ENCODE measurements at places on chromosomes 1 and 21. TPM values are rescaled to one million over a fixed set of nuclear protein-coding genes. Genes with fewer than 3 reads are reported as not detected.

The FABP3 gene
- total RNA-seq: not detected

The DMBX1 gene
- total RNA-seq: not detected

The AMY1B gene
- total RNA-seq: not detected

The MUL1 gene
- 23.4 TPM for total RNA-seq

The PTGS2 gene
- 17.6 TPM for total RNA-seq

DNA sequence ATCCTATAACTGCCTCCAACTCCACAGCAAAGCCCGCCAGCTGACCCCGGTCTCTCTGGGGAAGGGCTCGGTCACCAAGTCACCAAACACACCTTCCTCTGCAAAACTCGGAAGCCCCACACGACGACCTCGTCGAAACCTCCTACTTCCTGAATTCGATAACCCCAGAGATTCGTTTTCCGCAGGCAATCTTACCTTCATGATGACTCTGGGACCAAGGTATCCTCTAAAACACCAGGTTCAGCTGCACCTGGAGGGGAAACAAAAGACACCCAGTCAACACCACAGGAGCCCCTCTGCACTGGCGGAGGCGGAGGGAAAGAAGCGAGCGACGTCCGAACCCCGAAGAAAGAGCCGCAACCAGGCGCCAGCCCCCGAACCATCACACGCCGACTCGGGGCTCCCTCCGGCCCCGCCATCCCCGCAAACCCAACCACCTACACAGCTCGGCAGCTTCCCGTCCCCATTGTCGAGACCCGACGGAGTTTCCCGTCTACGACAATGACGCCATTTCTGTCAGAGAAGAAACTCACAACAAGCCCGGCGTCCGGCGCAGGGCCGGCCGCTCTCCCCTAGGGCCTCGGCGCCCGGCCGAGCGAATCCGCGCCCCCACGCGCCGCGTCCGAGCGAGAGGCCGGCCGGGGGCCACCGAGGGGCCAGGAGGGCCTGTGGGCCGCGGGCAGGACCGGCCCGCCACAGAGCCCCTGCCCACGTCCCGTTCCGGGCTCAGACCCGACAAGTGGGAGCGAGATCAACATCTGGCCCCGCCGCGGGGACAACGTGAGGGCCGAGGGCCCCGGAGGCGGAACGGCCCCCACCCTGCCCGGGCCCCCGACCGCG lies 1.0 kb downstream of the ARID4B start:
- DNase-seq: peak; percentile 51

DNA sequence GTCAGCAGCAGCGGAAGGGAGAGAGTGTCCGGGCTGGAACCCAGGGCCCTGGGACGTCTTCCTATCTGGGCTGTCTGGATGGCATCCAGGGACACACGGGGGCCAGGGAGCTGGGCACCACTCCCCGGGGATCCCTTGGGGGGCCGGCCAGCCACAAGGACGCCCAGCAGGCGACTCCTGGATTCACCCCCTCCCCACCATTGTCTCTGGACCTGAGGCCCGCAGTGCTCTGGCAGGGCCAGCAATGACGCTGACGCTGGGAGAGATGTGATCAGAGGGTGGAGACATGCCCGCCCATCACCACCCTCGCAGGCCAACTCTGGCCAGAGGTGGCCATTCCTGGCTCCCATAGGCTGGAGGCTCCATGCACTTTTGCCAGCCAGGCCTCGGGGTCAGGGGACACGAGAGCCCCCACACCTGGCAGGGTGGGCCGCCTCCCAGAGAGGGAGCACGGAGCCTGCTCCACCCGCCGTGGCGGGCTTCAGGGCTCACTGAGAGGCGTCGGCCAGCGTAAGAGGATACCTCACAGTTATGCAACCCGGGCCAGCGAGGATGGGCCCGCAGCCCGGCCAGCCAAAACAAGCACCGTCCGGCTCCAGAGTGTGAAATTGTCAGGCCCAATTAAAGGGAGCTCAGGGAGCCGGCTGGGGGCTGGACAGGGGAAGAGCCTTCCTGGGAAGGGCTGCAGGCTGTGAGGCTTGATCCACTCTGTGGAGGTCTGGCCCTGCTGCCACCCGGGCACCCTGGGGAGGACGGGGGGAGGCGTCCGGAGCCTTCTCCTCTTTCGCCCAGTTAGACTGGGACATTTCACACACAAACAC lies 10.3 kb downstream of the ACTRT2 start:
- no peak for DNase-seq

GRCh38 chr1:108785264-108785663 lies 38.8 kb downstream of the STXBP3 start:
- DNase-seq: no peak

GRCh38 chr1:206429421-206429820 lies 40.9 kb upstream of the IKBKE start:
- no peak for DNase-seq

DNA sequence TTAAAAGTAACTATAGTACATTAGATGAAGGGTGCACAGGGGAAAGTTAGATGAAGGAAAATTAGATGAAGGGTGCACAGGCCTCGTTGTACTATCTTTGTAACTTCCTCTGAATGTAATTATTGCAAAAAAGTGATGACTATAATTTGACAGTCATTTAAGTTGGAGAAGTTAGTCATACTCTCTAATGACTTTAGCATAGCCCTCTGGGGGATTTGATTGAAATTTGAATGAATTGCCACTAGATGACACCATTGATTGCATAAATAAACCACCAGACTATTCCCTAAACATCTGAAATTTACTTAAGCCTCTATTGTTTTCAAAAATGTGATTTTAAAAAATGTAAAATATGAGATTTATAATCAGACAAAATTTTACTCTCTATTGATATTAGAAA lies 102.6 kb downstream of the TPR start:
- peak; percentile 30 for DNase-seq

GRCh38 chr1:224939844-224940425 lies 10.5 kb downstream of the DNAH14 start:
- DNase-seq: no peak

DNA sequence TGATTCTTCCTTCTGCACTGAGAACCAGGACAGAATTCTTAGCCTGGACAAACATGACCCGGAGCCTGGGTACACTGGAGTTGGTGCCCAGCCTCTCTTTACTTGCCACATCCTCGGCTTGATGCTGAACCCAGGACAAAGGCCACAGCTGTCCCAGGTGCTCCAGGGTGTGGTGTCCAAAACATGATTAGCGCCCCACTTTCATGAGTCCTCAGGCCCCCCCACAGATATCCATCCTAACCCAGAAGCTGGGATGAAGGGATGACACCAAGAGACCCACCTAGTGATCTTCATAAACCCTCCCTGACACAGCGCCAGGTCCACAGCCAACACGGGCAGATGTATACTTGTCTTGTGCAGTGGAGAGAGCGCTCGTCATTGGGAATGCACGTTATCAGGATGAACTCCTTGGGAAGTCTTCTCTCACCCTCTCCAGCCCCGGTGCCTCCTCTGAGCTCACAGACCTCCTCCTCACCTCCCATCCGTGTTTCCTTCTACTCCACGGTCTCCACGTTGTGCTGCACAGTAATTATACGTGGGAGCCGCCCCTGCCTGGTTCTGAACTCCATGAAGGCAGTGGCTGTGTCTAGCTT lies 3.6 kb downstream of the ABCA4 start:
- DNase-seq: no peak

GRCh38 chr1:37058424-37058988 lies 24.2 kb upstream of the GRIK3 start:
- DNase-seq: no peak

- DNase-seq: no peak
These were observed 446.0 kb downstream of the PTPRU start for GRCh38 chr1:29682171-29682918.

GRCh38 chr1:114803001-114803400 lies 22.5 kb upstream of the SIKE1 start:
- DNase-seq: peak; percentile 72

- no peak for DNase-seq
These were observed 560.2 kb upstream of the ZRANB2 start for GRCh38 chr1:71640998-71641397.

- no peak for DNase-seq
These were observed 300.8 kb downstream of the RRAGC start for GRCh38 chr1:38558500-38559445.
